ENCODE measurements at places on chromosomes 1 and 21.

GRCh38 chr1:8660411-8660828, 157.0 kb downstream of the RERE start:
- peak; percentile 73 for DNase-seq

DNA sequence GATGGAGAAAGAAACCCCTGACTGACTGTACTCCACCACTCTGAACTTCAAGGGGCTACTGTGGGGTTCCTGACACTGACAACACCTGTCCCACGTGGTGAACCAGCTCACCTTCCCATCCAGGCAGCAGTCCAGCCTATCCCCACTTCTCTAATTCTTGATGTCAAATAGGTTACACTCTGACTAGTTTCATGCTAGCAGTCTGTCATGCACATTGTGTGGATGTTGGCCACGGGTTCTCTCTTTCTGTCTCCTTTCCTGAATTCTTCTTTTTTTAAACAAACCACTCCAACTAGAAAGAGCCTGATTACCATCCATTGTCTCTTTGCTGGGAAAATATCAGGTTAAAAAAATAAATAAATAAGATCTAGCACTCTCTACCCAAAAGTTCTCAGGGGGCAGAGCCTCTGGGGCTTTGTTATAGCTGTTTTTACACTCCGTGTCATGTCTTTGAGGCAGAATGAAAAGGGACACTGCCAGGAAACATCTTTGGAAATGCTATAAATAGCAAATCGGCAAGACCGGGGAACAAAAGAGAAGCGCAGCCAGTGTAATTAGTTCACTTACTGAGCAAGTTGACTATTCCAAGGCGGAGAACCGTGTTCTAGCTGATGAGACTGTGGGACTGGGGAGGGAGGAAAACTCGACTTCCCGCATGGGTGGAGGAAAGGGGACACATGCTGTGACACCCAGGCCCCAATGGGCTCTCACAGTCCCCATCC, 356.1 kb downstream of the OMA1 start:
- no peak for DNase-seq

GRCh38 chr1:21874778-21875547, 62.1 kb downstream of the HSPG2 start:
- DNase-seq: no peak

GRCh38 chr1:225474986-225475820, 47.4 kb upstream of the LBR start:
- DNase-seq: peak; percentile 70

GRCh38 chr1:230682882-230683610, 30.9 kb downstream of the AGT start:
- no peak for DNase-seq

DNA sequence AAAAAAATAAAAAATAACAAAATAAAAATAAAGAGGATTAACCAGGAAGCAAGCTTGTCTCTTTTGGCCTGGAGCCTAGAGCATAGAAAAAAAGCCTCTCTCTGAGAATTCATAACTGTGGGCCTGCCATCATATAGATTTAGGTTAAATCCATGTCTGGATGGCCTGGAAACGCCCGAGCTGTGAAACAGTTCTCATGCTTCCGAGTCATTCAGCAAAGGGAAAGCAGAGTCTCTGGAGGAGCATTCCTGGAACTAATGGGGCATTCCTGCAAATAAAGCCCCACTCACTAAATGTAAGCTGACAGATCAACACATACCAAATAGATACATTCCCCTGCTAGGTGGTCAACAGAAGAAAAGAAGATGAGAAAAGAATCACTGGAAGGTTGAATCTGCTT, 75.8 kb upstream of the GNG4 start:
- DNase-seq: no peak

GRCh38 chr1:99180343-99180808, 83.9 kb upstream of the PLPPR4 start:
- peak; percentile 92 for DNase-seq

DNA sequence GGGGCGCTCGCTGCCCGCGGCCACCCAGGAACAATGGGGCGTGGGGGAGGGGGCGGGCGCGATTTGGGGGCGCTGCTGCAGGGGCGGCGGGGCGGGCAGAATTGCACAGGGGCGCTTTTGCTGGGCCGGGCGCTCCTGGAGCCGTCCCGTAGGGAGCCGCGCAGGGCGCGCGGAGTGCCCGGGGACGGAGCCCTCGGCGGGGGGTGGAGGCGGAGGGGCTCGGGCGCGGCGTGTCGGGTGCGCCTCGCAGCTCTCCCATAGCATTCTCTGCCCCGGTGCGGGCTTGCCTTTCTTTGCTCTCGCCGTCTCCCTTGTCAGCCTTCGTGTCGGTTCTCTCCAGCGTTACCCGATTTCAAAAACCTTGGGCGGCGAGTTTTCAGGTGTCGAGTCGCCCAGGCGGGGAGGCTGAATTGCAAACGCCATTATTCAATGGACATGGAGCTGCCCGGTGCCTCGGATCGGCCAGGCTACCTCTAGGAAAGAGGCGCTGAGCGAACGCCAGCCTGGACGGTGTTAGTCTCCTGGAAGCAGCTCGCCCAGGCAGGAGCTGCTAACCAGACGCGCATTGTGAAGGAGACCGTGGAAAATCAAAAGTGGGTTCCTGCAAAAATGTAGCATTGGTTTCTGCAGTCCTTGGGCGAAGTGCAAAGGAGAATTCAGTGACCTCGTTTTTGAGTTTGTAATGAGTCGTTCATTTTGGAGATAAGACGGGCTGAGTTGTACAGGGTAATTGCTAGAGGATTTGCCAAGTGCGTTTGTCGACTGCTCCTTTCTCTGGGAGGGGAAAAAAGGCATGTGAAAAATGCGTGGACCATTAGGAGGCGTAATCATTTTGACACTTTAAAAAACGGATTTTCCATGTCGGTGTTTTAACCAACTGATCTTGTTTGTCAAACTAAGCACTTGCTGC, 626 bp downstream of the CXADR start:
- DNase-seq: peak; percentile 77

GRCh38 chr1:177472567-177472966, 301.8 kb downstream of the BRINP2 start:
- DNase-seq: no peak

GRCh38 chr1:202018468-202019234, 8.3 kb downstream of the ELF3 start:
- DNase-seq: no peak

DNA sequence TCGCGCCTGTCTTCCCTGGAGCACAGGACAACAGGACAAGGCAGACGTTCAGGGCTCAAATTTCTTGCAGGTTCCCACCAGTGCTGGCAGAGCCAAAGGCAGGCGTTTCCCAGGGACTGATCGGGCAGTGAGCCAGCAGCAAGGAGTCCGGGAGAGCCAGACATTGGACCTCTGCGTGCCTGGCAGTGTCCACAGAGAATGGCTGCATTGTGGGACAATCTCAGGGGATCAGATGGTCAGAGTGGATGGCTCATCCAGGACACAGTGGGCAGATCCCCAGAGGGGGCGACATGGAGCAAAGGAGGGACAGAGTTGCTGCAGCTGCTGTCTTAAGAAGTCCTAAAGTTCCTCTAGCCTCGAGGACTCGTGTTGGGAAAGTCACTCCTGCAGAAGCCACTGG, 4.6 kb downstream of the TMEM63A start:
- peak; percentile 97 for DNase-seq

DNA sequence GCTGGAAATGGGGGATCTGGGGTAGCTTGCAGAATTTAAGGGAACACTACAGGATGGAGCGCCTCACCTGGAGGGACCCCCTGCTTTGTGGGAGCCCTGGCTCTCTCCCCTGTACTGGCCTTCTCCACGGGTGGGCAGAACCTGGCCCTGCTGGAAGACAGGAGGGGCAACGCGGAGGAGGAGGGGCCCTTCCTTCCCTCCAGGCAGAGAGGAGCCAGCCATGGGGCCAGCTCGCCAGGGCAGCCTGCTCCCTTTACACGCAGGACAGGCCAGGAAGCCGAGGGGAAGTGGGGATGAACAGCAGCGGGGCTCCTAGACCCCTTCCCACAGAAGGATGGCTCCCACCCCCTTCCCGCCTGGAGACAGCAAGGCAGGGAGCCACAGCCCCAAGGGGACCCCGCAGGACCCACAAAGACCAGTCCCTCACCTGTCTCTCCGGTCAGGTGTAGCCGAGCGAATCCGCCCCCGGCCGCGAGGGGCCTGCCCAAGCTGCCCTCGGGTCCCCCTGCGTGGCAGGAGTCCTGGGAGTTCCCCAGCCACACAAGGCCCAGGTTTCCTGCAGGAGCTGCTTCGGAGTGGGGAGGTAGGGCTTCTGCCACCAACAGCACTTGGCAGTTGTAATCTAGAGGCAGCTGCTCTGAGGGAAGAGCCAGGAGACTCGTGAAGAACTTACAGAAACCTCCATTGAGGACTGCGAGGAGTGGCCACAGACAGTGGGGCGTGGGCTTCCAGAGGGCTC, 1.6 kb upstream of the SLC19A1 start:
- no peak for DNase-seq

DNA sequence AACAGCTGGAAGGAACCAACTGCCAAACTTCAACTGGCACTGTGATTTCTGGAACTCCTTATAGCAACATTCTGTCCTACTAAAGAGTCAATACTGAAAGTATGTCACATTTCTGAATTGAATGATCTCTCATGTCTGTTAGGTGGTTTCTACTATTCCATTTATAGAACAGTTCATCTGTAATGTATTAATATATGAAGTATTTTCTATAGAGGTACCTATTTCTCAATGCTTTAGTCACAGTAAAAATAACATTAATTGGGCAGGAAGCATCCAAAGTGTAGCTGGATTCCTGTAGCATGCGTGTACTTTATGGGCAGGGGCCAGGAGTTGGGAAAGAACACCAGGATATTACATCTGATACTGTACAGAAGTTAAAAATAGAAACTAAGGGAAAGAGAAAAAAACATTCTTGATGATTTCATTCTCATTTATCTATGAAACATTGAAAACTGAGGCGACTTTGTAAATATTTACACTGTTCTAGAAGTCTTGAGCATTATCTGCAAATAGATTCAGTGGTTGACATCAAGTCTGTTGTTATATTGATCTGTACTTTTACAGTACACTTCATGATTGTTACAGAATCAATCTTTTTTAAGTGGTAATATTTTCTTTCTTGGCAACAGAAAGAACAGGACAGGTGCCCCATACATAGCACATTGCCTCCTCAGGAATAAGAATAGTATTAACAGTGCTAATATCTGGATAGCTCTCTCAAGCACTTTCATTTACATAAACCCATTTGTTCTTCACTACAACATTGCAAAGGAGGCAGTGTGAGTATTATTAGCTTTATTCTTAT, 6.2 kb upstream of the ZNF281 start:
- DNase-seq: no peak
